Activated naive CD4-positive, alpha-beta T cell treated with anti-CD3 and anti-CD28 coated beads, Interleukin-2, amount 10 ng/mL, durations not matched to agents 7 days and 5 days (primary cell): ENCODE measurements at places on chromosomes 1 and 21.

GRCh38 chr1:34905098-34905459 is 24.4 kb downstream of the DLGAP3 start:
- peak; percentile 9 for DNase-seq

DNA sequence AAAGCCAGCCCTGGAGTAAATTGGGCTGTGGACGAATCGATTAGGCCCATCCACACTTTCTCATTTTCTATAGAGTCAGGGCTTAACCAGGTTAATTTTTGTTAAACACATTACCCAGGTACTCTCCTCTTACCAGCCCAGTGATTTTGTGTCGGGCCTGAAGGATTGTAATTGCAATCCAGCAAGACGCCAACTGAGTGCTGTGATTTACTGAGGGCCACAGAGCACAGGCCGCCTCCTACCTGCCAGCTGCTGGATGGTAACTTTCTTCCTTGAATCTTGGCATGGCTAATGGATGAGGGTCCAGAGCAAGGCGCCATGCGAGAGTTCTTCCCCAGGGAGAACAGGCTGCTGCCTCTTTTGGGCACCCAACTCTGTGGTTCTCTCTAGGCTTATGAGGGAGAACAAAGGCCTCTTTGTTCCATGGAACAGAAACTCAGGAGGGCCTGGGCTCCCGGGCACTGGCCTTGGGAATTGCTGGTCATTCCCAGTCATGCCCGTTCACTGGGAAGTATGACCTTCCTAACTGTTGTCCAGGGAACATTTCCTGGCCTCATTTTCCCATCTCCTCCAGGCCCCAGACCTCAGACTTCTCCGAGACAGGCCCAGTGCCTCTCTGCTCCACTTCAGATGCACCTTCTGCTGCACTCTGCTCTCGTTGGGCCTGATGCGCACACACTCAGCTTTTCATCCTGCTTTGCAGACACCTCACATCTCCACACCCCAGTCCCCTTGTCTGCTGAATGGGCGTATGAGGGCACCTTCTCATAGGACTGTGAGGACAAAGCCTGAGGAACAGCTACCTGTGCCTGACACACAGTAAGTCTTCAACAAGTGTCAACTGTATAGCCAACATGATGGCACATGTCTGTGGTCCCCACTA is 57.3 kb downstream of the SYF2 start:
- no peak for DNase-seq

DNA sequence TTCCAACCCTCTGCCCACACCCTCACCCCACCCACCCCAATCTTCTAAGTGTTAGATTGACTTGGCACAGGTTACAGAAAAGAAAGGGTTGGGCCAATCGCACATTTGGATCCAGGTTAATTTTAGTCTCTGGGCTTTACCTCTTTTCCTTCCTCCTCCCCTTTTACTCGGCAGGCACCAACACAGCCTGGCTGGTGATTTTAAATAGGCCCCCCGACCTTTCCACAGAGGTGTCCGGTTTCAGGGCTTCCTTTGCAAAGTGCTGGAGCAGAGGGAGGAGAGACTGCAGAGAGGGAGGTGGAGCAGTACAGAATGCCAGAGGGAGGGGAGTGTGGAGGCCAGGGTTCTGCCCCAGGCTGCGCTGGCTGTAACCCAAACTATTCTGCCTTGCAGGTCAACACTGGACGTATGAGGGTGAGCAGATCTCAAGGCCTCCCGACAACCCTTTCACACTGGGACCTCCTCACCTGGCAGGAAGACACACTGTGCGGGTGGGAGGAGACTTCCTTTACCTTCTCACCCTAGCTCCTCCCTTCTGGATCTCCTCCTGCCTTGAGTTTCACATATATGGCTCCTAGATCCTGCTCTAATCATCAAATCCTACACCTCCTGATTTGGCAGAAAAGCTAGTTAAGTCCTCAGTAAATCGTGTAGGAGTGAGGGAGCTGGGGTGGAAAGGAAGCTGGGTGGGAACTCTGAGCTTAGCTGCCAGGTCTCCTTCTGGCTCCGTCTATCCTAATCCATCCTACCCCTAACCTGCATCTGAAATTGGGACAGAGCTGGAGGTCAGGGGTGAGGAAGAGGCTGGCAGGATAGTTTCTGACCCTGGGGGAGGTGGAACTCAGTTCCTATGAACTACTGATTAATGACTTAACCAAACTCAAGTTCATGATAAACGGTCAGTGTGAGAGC is 2.4 kb downstream of the CA14 start:
- no peak for DNase-seq

DNA sequence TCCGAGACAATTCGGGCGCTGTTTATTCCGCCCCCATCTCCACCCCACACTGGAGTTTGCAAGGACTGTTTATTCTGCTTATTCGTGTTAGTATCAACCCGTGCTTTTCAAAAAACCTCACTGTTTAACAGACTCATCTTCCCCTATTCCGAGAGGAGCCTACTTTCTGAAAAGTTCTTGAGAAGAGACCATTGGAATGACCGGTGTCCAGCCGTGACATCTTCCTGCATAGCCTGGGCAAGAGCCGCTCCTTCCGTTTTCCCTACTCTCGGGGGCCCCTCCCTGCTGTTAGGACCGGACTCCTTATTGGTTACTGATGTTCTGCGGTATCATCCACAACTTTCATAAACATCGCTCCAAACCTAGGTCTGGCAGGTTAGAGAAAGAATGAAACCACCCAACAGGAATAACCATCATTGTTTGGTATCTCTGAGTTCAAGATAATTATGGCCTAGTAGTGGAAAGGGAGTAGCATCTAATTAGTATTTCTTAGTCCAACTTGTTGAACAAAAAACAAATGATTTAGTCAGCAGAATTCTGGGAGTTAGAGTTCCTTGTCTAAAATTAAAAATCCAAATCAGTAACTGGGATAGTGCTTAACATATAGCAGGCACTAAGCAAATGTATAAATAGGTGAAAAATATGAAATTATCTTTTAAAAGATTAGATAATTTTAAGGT is 837 bp downstream of the STXBP3 start:
- peak; percentile 60 for DNase-seq

DNA sequence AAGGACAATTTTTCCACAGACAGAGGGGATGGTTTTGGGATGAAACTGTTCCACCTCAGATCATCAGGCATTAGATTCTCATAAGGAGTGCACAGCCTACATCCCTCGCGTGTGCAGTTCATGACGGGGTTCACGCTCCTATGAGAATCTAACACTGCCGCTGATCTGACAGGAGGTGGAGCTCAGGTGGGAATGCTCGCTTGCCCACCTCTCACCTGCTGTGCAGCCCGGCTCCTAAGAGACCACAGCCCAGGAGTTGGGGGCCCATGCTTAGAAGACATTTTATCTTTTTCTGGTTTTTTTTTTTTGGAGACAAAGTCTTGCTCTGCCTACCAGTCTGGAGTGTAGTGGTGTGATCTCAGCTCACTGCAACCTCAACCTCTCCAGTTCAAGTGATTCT is 16.0 kb downstream of the GNB1 start:
- no peak for DNase-seq

- no peak for DNase-seq
Observed at GRCh38 chr1:110211496-110212168, 1.5 kb downstream of the KCNC4 start.

DNA sequence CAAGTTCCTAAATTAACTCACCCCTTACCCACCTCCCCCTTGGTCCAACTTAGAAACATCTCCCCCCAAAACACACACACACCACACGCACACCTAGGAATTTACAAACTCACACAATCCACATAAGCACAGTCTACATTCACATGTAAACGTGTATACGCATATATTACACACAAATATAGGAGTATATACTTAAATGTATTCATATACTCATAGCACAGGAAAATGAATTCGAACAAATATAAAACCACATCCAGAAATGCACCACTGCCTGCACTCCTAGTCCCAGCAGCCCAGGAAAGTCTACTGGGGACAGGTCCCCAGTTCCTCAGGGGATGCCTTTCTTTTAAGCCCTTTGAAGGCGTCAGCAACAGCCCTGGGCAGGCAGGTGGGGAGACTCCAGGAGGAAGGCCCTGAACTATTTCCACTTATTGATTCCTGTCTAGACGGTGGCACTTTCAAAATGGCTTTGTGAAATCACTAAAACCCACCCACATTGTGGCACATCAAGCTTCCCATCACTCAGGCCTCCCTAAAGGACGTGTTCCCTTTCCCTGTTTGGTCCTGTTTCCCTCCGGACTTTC is 3.1 kb upstream of the DMBX1 start:
- DNase-seq = no peak

DNA sequence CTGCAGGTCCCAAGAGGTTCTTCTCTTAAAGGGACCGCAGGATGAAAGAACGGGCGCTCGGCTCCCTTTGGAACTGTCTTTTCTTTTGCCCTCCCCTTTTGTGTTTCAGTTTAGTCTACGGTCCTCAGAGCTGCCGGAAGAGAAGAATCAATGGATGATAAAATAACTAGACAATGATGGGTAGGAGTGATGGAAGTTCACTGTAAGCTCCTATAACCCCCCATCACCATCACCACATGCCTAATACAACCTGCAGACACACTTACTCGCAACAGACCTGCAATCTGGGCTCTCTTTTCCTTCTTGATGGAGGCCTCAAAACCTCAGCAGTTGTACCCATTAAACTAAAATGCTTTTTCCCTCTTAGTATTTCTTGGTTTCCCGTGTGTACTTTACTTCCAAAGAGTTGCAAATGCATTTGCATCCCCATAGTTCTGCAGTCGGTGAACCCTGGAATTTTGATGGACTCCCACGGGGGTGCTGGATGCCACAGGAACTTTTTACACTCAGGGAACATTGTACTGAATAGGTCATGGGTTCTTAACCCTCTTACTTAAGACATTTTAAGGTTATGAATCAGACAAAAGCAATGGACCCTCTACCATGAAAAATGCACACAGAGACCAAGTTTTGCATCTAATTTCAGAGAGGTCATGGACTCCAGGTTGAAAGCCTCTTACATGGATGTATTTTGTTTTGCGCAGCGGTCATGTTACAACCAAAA is 633 bp upstream of the RFX5 start:
- no peak for DNase-seq
